ENCODE measurements at places on chromosomes 11 and 22. TPM values are rescaled to one million over a fixed set of nuclear protein-coding genes. Genes with fewer than 3 reads are reported as not detected.
A peak's percentile ranks its signal among the peaks of the same experiment; 100 is the strongest.

DNA sequence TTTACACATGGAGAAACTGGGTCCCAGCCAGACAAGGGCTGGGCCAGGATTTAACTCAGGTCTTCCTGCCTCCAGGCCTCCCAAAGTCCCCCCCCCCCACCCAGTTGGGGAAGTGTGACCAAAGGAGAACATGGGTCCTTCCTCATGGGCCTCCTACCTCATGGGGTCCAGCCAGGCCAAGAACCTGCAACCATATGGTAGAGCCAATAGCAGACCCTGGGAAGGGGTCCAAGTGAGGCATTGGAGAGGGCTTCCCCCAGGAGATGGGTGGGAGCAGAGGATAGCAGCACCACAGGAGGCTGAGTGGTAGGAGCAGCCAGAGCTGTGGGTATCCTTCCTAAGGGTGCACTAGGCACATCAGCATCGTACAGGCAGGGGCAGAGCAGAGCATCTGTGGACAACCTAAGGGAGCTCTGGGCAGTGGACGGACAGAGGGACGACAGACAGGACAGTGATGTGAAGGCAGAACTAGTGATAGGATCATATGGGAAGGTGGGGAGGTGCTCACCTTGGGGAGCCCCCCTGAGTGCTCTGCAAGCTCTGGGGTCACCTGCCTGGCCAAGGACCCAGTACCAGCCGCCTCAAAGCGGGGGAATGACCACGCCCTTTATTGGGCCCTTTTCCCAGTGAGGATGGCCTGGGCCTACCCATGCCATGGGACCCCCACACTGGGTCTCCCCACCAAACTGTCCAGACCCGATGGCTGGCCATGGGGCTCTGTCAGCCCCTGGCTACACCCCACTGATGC lies 4.5 kb downstream of the ARVCF start:
- H3K27me3 ChIP-seq: no peaks in the 10 kb centered on the region
- H3K4me1 ChIP-seq: no peaks in the 10 kb centered on the region
- H3K36me3 ChIP-seq: no peaks in the 10 kb centered on the region
- H3K4me3 ChIP-seq: no peak overlapping the region
- DNase-seq: no peak
- no peak overlapping the region for H3K27ac ChIP-seq

DNA sequence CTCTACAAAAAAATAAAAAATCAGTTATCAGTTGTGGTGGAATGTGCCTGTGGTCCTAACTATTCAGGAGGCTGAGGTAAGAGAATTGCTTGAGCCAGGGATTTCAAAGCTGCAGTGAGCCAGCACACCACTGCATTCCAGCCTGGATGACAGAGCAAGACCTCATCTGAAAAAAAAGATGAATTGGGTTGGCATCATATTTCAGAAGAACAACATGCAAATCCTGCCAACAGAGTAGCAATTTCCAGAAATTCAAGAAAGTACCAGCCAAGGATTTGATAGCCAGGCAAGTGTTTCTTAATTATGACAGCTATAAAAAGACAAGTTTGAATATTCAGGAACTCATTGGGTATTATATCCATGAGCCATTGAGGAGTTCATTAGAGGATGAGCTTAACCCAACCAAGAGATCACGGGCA lies 75.2 kb downstream of the USP47 start:
- no peaks in the 10 kb centered on the region for H3K4me1 ChIP-seq
- H3K27me3 ChIP-seq: no peaks in the 10 kb centered on the region
- no peak overlapping the region for H3K4me3 ChIP-seq
- no peak overlapping the region for H3K27ac ChIP-seq
- no peak for DNase-seq
- H3K36me3 ChIP-seq: no peaks in the 10 kb centered on the region

GRCh38 chr11:123272565-123272964 lies 77.5 kb upstream of the CLMP start:
- H3K4me3 ChIP-seq: no peak overlapping the region
- no peak overlapping the region for H3K27ac ChIP-seq
- H3K4me1 ChIP-seq: no peaks in the 10 kb centered on the region
- no peak for DNase-seq

GRCh38 chr11:27405134-27405533 lies 42.1 kb upstream of the CCDC34 start:
- no peaks in the 10 kb centered on the region for H3K27me3 ChIP-seq
- peak overlapping the region; percentile 43 for H3K27ac ChIP-seq
- no peak for DNase-seq
- no peaks in the 10 kb centered on the region for H3K36me3 ChIP-seq

DNA sequence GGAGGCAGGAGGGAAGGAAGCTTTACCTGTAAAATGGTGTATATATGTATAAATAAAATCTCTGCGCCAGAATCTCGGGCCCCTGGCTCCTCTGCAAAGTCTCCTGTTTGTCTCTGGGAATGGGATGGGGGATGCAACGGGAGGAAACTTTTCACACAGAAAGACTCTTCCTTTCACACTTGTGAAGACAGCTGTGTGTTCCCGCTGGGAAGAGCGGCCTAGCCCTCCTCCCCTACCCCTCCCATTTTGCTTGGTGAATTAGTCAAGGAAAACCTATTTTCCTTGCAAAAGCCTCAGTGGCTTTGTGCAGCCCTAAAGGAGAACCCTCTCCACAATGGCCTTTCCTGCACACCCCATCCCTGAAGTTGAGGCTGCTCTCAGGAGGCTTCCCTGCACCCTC lies 9.4 kb upstream of the IGF2 start:
- H3K27me3 ChIP-seq: no peaks in the 10 kb centered on the region
- no peak for DNase-seq
- no peak overlapping the region for H3K27ac ChIP-seq
- H3K36me3 ChIP-seq: no peaks in the 10 kb centered on the region
- H3K4me1 ChIP-seq: no peaks in the 10 kb centered on the region

The APOA5 gene
- not detected for total RNA-seq

The PATL1 gene
- 29.6 TPM for total RNA-seq

The KCNA4 gene
- 0.54 TPM for total RNA-seq

The TSPAN32 gene
- 0.84 TPM for total RNA-seq

DNA sequence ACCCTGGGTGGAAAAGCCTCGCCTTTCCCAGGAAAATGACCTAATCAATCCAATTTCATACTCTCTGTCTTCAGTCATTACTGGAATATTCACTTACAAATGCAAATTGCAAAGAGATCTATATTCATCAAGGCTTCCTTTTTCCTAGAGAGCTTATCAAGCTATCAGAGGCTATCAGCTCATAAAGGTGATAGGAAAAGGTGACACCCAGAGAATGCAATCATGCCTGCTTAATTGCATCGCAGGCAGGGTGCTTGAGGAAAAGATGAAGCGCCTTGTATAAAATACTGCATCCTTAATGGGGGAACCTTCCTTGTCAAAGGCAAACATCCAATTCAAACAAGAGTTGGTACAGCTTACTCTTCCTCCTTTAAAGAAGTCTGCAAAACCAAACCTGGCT lies 59.7 kb downstream of the SHANK2 start:
- no peak for DNase-seq
- H3K4me3 ChIP-seq: no peak overlapping the region
- no peaks in the 10 kb centered on the region for H3K36me3 ChIP-seq
- H3K27me3 ChIP-seq: no peaks in the 10 kb centered on the region

- H3K27me3 ChIP-seq: no peaks in the 10 kb centered on the region
- H3K4me1 ChIP-seq: no peaks in the 10 kb centered on the region
- no peaks in the 10 kb centered on the region for H3K36me3 ChIP-seq
- H3K27ac ChIP-seq: no peak overlapping the region
Measured at GRCh38 chr11:23112987-23113886, 253.0 kb upstream of the CCDC179 start.

- H3K4me1 ChIP-seq: peaks cover 8% of the 10 kb centered on the region
- no peaks in the 10 kb centered on the region for H3K27me3 ChIP-seq
- H3K4me3 ChIP-seq: peak within 1 kb of the TSS; percentile 91
- H3K36me3 ChIP-seq: no peaks in the 10 kb centered on the region
Measured at GRCh38 chr11:85627332-85627997, at the start of gene DLG2. Gene DLG2 (minus strand): TSS chr11:85627344.

- DNase-seq: no peak
- H3K4me1 ChIP-seq: no peaks in the 10 kb centered on the region
- no peak overlapping the region for H3K4me3 ChIP-seq
- H3K27me3 ChIP-seq: no peaks in the 10 kb centered on the region
- H3K36me3 ChIP-seq: no peaks in the 10 kb centered on the region
Measured at GRCh38 chr11:97722065-97722464, 1298.7 kb upstream of the CNTN5 start.

GRCh38 chr11:115330684-115331482 lies 173.3 kb downstream of the CADM1 start:
- DNase-seq: no peak
- H3K4me3 ChIP-seq: no peak overlapping the region
- H3K36me3 ChIP-seq: no peaks in the 10 kb centered on the region
- H3K27me3 ChIP-seq: no peaks in the 10 kb centered on the region
- no peak overlapping the region for H3K27ac ChIP-seq
- H3K4me1 ChIP-seq: no peaks in the 10 kb centered on the region

- peak overlapping the region; percentile 80 for H3K4me3 ChIP-seq
- DNase-seq: peak; percentile 75
- H3K27me3 ChIP-seq: no peaks in the 10 kb centered on the region
- H3K27ac ChIP-seq: peak overlapping the region; percentile 60
Measured at GRCh38 chr22:40637183-40638150, 948 bp upstream of the MRTFA start.

The FGF4 gene
- not detected for total RNA-seq

The MS4A2 gene
- 8.2 TPM for total RNA-seq

The DNAJB7 gene
- total RNA-seq: not detected

- H3K27me3 ChIP-seq: no peaks in the 10 kb centered on the region
- H3K4me1 ChIP-seq: no peaks in the 10 kb centered on the region
- H3K27ac ChIP-seq: no peak overlapping the region
- H3K4me3 ChIP-seq: no peak overlapping the region
- no peaks in the 10 kb centered on the region for H3K36me3 ChIP-seq
Measured at GRCh38 chr22:36223504-36223903, 15.8 kb downstream of the APOL2 start.

GRCh38 chr11:70854901-70855556 lies 397.3 kb downstream of the SHANK2 start:
- H3K4me1 ChIP-seq: no peaks in the 10 kb centered on the region
- no peaks in the 10 kb centered on the region for H3K36me3 ChIP-seq
- DNase-seq: no peak
- no peaks in the 10 kb centered on the region for H3K27me3 ChIP-seq
- no peak overlapping the region for H3K27ac ChIP-seq

GRCh38 chr11:45665206-45665932 lies at the start of gene CHST1:
Gene CHST1 (minus strand): TSS chr11:45665622. CDS start chr11:45650923, 14,699 bp downstream.
- no peaks in the 10 kb centered on the region for H3K36me3 ChIP-seq
- peak; percentile 74 for DNase-seq
- peak within 1 kb of the TSS; percentile 88 for H3K4me3 ChIP-seq
- H3K27me3 ChIP-seq: no peaks in the 10 kb centered on the region
- H3K27ac ChIP-seq: peak within 1 kb of the TSS; percentile 52

The CRYBB3 gene
- 0.97 TPM for total RNA-seq

DNA sequence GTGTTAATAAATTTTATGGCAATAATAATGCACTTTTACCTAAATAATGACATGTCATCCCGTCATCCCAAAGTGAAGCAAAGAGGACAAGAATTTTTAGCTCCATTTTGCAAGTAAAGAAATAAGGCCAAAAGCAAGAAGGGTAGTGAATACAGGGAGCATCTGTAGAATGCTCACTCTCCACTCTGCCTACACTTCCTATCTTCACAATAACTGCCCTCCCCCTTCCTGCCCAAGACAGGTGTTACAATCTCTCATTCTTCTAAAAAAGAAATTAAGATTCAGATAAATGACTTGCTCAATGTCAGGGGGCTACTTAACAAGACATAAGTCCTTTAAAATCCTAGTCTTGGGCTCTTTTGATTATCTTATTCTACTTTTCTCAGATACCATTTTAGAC lies 8.9 kb downstream of the RDX start:
- H3K27me3 ChIP-seq: no peaks in the 10 kb centered on the region
- no peaks in the 10 kb centered on the region for H3K36me3 ChIP-seq
- DNase-seq: no peak
- H3K4me1 ChIP-seq: no peaks in the 10 kb centered on the region
- H3K27ac ChIP-seq: no peak overlapping the region

DNA sequence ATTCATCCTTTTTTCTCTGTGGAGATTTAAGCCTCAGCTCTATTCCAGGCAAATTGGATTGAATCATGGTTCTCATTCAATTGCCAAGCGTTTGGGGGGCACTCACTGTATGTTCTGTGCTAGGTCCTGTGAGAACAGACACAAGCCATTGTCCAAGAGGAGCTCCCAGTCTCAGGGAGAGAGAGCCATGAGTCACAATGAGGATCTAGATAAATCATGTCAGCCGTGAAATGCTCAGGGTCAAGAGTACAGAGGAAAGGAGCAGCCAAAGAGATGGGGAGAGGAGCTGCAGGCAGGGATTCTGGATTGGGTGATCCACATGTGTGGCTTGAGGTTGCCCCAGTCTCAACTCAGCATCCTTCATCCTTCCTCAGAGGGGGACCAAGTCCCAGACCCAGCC lies 93.6 kb downstream of the FEZ1 start:
- no peak overlapping the region for H3K4me3 ChIP-seq
- DNase-seq: peak; percentile 41
- no peak overlapping the region for H3K27ac ChIP-seq
- H3K27me3 ChIP-seq: no peaks in the 10 kb centered on the region

GRCh38 chr11:70872955-70873735 lies 379.2 kb downstream of the SHANK2 start:
- no peak overlapping the region for H3K27ac ChIP-seq
- no peaks in the 10 kb centered on the region for H3K4me1 ChIP-seq
- no peaks in the 10 kb centered on the region for H3K36me3 ChIP-seq

The RIC3 gene
- 7.8 TPM for total RNA-seq

DNA sequence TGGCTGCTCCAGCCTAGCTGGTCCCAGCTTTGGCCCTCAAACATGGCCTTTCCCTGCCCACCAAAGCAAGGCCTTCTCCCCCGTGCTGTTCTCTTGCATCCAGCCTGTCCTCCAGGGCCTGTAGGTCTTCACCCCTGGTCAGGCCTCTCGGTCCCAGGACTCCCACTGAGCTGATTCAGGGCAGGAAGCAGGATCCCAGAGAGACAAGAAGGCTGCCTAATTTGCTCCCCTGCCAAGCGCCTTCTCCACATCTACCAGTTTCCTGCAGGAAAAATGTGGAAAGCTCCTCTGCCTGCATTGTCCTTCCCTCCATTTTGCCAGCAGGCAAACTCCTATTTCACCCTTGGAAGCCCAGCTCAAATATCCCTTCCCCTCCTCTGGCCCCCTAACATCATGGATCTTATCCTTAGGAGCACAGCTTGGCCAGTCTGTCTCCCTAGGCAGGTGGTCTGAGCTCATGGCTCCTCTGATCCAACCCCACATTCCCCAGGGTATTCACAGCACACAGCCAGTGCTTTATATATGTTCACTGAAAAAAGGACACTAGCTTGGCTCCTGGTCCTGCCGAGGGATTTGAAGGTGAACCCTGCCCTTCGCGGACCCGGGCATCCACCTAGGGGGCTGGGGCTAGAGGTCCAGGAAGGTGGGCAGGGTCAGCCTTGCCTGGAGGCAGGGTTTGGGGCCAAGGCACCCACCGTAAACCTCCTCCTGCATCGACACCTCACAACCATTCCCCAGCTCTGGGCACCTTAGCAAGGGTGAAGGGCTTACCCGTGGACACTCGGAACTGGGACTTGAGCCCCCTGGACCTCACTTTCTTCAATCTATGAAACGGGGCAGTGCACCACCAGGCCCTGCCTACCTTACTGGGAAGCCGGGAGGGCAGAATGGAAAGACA lies 968 bp downstream of the RHBDD3 start:
- H3K36me3 ChIP-seq: no peaks in the 10 kb centered on the region
- peak overlapping the region; percentile 86 for H3K4me3 ChIP-seq
- peaks cover 1% of the 10 kb centered on the region for H3K4me1 ChIP-seq
- no peak overlapping the region for H3K27ac ChIP-seq

Data from aorta (tissue), 5 donors.